ENCODE measurements at places on chromosomes 7 and 10. TPM values are rescaled to one million over a fixed set of nuclear protein-coding genes. Genes with fewer than 3 reads are reported as not detected.

- no peak for DNase-seq
These were observed 58.4 kb downstream of the NEURL1 start for GRCh38 chr10:103551619-103552602.

HOXA5 gene
- total RNA-seq = 0.50 TPM

DNA sequence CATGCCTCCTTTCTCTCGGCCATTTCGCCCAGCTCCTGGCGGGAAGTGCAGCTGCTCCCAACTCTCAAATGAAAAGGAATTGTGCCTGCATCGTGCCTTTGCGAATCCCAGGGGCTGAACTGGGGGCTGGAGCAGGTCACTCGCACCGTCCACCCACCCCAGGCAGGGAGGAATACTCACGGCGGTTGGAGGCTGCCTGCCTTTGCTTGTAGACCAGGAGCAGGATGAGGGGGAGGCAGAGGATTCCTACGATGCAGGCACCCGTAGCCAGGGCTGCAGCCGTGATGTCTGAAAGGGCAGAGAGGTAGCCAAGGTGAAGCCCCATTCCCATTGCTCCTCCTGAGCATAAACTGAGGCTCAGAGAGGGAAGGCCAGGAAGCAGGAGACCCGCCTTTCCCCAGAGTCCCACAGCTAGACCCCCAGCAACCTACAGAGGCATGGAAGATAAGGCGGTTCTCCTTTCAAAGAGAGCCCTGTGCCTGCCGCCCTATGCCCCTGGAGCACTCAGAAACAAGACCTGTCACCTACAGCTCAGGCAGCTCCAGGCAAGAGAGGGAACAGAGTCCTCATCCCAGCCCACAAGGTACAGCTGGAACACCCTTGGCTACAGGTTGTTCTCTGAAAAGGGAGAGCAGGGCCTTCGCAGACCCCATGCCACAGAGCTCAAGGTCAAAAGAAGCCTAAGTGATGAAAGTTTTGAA is 18.0 kb downstream of the VSIR start:
- DNase-seq = no peak

GRCh38 chr7:101952355-101953247 is 135.2 kb downstream of the CUX1 start:
- DNase-seq = peak; percentile 58

GRCh38 chr10:84375011-84375410 is 46.6 kb downstream of the CCSER2 start:
- no peak for DNase-seq

GRCh38 chr7:143040209-143040715 is 11.9 kb upstream of the OR6V1 start:
- DNase-seq = no peak

GRCh38 chr7:28890137-28890536 is 68.0 kb downstream of the TRIL start:
- no peak for DNase-seq

- DNase-seq = no peak
These were observed 54.1 kb downstream of the FAM171A1 start for GRCh38 chr10:15316871-15317464.

EGR2 gene
- total RNA-seq = 0.30 TPM

TRIM73 gene
- 4.2 TPM for total RNA-seq

GRCh38 chr7:81248420-81248819 is 329.6 kb upstream of the SEMA3C start:
- DNase-seq = no peak

DNA sequence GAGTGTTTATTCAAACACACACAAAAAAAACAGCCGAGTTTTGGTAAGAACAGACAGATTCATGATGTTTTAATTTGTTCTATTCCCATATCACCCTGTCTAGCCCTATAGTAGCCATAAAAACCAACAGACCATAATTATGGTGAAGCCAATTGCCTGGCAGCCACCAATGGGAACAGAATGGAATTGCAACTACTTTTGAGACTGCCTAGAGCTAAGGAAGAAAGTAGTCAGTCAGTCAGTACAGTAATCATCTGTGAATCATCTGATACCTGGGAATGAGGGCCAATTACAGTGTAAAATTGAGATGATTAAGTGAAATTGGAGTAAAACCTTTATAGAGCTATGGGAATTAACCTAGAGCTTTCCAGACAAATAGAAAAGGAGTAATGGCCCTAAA is 952.7 kb upstream of the KCND2 start:
- DNase-seq = no peak

GRCh38 chr10:119231654-119232053 is 24.3 kb downstream of the GRK5 start:
- DNase-seq = no peak

GRCh38 chr7:13850185-13850752 is 139.2 kb downstream of the ETV1 start:
- DNase-seq = no peak

TUBB8 gene
- total RNA-seq = not detected

GIMAP4 gene
- total RNA-seq = 9.8 TPM

CTNNA3 gene
- 1.5 TPM for total RNA-seq

- no peak for DNase-seq
These were observed 107.3 kb upstream of the SHH start for GRCh38 chr7:155919391-155920067.

- no peak for DNase-seq
These were observed 359.9 kb downstream of the DGKB start for GRCh38 chr7:14542624-14543023.

MACROH2A2 gene
- 5.3 TPM for total RNA-seq

- no peak for DNase-seq
These were observed 227.2 kb downstream of the CUX1 start for GRCh38 chr7:102044641-102044983.

GRCh38 chr7:130890176-130891020 is 156.4 kb upstream of the KLF14 start:
- no peak for DNase-seq

DNA sequence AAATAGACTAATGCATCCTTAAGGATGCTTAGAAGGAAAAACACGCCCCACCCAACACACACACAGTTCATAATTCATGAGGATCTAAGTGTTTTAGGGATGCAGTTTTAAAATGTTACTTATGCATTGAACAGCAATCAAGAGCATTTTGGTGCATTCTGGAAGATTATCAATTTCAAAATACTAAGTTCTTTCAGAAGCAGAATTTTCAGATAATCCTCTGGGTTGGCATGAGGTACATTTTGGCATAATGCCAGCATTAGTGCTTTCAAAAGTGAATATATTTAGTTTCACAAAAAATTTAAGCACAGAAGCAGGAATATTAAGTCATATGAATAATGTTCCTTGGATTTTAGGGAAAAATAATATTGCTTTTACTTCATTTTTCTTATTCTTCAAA is 937.1 kb downstream of the REEP3 start:
- DNase-seq = no peak

GRCh38 chr7:108045669-108046068 is 42.7 kb upstream of the LAMB1 start:
- DNase-seq = no peak

DAGLB gene
- total RNA-seq = 17.9 TPM

- DNase-seq = no peak
These were observed 31.4 kb upstream of the AQP1 start for GRCh38 chr7:30880125-30880720.

DNA sequence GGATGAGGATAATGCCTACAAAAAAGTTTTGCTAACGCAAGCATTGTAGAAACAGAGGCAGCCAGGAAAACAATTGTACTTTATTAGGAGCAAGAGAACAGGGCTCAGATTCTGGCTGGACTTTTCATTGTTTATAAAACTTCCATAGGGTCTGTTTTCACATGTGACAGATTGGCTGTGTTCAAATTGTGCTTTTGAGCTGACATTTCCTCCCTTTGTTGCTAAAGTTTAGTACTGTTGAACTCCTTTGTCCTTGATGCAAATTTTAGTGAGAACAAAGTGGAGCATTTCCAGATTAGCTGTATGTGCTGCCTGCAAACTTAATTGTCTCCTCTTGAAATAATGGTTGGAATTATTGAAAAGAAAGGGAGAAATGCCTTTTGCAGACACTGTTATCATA is 221.0 kb upstream of the FZD1 start:
- DNase-seq = no peak

- DNase-seq = no peak
These were observed 9.0 kb downstream of the IQCE start for GRCh38 chr7:2567679-2568278.

- DNase-seq = no peak
These were observed 83.6 kb downstream of the LRRN3 start for GRCh38 chr7:111174510-111174909.

- DNase-seq = no peak
These were observed 2.3 kb downstream of the FBXO24 start for GRCh38 chr7:100588438-100588837.

GRCh38 chr7:79681454-79681853 is 228.0 kb upstream of the MAGI2 start:
- DNase-seq = no peak

DNA sequence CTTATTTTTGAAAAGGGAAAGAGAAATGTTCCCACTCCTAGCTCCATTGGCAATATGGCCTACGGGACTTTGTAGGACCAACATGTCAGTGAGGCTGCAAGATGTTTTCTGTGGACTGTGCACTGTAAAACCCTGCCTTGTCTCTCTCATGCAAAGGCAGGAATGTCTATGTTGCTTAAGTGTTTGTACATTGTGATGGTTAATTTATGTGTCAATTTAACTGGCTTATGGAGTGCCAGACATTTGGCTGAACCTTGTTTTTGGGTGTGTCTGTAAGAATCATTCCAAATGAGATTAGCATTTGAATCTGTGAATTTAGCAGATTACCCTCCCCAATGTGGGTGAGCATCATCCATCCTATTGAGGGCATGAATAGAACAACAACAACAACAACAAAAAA is 4.1 kb upstream of the PCLO start:
- DNase-seq = no peak

DNA sequence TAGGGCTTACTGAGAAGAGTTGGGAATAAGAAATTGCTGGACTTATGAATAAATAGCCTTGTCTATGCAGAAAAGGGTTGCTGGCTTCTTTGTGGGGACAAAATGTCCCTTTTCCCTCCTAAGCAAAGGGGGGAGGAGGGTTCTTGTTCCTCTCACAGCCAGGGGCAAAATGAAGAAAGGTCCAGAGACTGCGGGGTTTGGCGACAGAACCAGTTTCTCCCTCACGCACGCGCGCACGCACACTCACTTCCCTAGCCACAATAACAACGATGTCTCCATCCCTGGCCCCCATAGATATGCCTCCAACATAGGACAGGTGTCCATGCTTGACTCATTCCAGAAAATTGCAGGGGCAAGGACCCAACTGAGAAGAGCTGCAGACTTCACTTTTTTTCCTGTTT is 3.3 kb downstream of the ZMIZ1 start:
- DNase-seq = no peak
